ENCODE measurements at places on chromosomes 5 and 9.

- DNase-seq = no peak
These were observed 130.7 kb downstream of the ADAMTS12 start for GRCh38 chr5:33761139-33761538.

GRCh38 chr5:137603891-137604290 is 104.8 kb upstream of the SPOCK1 start:
- no peak for DNase-seq

DNA sequence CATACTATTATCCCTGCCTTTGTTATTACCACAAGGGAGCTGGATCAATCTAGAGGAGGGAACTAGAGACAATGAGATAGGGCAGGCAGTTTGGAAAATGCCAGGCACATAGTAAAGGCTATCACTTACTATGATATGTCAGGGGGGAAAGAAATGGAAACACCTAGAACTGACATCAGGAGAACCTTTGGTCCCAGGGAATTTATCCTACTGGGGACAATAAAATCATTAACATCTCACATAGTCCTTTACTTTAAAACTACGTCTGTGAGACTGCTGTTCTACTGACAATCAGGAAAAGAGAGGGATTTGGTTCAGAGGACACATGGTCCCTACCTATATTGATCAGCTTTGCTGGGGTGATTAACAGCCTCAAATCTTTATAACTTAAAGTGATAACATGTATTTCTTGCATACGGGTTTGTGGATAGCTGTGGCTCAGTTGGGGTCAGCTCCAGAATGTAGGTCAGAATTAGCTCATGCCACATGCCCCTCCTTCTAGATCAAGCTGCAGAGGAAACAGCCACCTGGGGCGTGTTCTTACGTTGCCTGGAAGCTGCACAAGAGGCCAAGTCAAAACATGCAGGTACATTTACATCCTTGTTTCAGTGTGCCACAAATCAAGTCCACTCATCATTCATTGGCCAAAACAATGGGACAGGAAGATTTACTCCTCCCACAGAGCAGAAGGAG is 43.9 kb upstream of the ALDOB start:
- no peak for DNase-seq

DNA sequence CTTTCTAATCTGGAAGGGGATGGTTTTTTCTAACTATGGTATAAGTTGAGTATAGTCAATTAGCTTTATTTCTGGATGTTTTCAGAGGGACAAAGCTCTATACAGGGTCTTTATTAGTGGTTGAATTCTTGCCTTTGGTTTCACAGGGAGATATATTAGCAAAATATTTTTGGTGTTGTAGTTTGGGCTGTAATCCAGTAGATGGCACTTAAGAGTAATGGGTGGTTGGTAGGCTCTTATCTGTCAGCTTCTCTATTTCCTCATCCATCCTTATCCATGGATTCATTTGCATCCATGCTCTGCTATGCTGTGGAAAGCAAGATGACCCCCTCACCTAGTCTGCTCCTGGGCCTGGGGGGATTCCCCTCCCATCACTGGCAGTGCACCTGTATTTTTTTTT is 363.6 kb upstream of the CYLC2 start:
- no peak for DNase-seq

- no peak for DNase-seq
These were observed 32.5 kb downstream of the GRAMD2B start for GRCh38 chr5:126455728-126456127.

DNA sequence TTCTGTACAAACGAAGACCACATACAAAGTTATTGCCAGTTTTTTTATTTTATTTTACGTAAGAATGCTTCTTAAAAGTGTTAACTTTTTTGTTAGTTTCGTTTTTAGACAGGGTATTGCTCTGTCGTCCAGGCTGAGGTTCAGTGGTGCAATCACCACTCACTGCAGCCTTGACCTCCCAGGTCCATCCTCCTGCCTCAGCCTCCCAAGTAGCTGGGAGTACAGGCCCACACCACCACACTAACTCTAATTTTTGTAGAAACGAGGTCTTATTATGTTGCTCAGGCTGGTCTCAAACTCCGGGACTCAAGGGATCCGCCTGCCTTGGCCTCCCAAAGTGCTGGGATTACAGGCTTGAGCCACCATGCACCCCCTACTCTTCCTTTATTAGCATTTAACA is 2.3 kb upstream of the DNAJA1 start:
- DNase-seq = no peak

GRCh38 chr5:43245724-43246385 is 53.8 kb downstream of the NIM1K start:
- no peak for DNase-seq

Measured in left renal pelvis (tissue), 4 donors.